ENCODE measurements at places on chromosomes 4 and X. TPM values are rescaled to one million over a fixed set of nuclear protein-coding genes. Genes with fewer than 3 reads are reported as not detected.

Gene NPY5R
- total RNA-seq: not detected

Gene G3BP2
- 144 TPM for total RNA-seq

Gene L1CAM
- 1.3 TPM for total RNA-seq

Gene CFAP99
- not detected for total RNA-seq

DNA sequence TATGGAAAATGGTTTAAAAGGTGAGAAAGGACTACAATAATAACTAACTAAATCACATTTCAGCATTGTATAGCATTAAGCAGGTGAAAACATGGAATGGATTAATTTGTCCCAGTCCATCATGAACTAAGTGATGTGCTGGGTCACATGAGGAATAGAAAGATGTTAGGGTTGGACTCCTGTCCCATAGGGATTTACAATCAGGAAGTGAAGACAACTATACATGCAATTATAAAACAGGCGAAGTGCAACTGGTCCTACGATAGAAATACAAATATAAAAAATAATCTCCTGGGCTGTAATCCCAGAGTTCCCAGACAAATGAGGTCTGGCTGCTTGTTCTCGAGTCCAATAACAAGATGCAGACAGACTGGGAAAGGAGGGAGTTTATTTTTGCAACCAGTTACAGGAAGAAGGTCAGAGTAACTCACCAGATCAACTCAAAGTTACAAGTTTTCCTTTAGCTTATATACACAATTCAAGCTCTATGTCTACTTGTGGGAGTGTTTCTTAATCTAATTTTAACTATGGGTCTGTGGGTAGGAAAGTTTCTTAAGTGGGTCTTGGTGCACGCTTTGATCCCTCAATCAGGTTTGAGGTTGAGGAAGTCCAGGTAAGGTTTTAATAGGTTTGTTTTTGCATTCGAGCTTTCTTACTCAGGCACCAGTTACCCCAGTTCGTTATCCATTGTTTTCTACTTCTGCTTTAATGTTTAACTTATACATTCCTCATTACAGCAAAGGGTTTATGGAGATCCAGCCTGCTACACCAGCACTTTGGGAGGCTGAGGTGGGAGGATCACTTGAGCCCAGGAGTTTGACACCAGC, 50.1 kb downstream of the IGFBP7 start:
- DNase-seq: no peak

DNA sequence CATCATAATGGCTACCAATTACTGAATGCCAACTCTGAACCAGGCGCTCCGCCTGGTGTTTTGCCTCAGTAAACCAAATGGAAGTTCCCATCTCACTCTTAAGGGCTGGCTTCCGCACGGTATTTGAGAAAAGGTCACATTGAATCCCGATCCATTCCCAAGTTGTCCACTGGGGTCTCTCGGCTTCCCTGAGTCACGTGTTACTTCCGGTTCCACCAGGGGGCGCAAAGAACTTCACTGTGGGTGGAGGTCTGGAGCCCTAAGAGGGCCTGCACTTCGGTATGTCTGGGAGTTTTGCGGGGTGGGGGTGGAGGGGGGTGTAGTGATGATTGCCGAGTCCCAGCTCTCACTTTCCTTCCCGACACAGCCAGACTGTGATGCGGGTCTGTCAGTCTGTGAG, 13.4 kb upstream of the NHS start:
- peak; percentile 8 for DNase-seq

DNA sequence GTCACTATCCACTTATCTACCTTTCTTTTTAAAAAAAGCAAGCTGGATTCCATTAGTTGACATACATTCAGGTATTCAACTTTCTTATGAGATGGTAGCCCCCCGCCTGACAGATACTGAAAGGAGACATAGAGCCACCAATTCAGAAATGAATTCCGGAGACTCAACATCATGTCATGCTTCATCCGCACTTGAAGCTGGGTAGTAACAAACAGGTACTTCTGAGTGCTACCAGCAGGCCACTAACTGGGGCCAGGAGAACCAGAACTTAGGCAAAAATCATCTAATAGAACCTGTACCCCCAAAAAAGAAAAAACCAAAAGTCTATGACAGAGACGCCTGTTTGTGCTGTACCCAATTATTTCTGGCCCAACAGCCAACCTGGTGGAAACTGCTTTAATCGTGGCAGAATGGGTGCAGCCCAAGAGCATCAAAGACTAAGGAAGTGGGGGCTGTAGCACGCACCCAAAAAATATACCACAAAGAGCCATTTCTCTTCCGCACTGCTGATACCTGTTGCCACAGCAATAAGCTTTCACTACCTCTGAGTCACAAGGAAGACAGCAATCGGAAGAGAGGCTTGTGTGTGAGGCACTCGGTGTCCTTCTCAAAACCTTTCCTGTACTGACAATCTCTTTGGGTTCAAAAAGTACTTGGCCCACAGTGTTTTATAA, 84.8 kb downstream of the AFAP1 start:
- DNase-seq: peak; percentile 83

DNA sequence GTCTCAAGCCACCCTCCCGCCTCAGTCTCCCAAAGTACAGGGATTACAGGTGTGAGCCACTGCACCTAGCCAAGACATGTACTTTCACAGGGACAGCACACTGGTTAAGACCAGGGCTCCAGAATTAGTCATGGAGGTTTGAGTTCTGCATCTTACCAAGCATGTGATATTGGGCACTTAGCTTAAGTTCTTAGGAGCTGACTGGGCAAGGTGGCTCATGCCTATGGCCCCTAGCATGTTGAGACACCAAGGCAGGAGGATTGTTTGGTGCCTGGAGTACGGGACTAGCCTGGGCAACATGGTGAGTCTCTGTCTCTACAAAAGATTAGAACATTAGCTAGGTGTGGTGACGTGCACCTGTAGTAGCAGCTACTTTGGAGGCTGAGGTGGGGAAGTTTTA, 2.6 kb upstream of the TMEM192 start:
- DNase-seq: no peak

DNA sequence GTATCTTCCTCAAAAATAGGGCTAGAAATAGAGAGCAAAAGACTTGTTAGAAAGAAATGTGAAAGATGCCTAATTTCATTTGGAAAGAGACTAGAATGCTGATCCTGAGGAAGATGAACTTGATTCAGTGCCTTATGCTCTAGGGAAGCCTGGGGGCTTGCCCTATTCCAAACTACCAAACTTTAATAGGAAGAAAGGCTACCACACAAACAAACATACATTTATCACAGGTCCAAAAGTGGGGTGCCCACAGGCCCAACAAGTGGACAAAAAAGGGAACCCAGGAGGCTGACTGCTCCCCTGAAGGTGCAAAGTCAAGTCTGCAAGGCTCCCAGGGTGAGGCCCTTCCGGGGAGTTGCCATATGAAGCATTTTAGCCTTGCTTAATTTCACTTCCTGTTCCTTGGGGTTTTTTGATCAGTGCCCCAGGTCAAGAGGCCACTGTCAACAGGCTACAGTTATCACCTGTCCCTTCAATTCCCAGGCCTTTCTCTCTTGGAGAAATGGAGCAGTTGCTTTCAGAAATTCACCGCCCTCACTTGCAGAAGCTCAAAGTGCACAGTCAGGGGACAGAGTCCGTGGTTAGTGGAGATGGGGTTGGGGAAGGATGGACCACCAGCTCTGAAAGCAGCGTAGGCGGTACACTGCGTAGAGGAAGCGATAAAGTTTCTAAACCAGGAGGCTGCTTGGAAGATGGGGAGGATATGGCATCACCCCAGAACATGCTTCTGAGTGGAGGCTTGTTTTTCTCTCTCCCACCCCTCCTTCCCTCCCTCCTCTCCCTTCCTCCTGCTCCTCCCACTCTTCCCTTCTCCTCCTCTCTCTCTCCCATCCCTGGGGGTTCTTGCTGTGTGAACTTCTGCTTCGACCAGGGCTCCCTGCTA, 36.4 kb downstream of the TMEM154 start:
- DNase-seq: peak; percentile 56

DNA sequence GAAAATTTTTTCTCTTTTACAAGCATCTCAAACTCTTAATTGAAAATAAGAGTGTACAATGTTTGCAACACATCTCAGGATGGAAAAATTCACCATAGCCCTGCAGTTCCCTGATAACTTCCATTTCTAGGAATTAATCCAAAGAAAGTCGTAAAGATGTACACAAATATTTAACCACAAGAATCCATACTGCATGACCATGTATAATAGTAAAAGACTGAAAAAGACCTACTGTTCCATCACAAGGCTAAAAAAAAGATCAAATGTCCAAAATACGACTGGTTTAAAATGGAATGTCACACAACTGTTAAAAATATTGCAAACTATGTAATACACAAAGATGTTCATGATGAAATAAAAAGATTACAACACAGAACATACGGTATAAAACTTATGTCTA, 32.1 kb downstream of the HUWE1 start:
- DNase-seq: no peak

- DNase-seq: no peak
These were observed 352.0 kb upstream of the GALNTL6 start for GRCh38 chr4:171461191-171461590.

- DNase-seq: no peak
These were observed 159.0 kb downstream of the CHIC2 start for GRCh38 chr4:53905276-53905940.

DNA sequence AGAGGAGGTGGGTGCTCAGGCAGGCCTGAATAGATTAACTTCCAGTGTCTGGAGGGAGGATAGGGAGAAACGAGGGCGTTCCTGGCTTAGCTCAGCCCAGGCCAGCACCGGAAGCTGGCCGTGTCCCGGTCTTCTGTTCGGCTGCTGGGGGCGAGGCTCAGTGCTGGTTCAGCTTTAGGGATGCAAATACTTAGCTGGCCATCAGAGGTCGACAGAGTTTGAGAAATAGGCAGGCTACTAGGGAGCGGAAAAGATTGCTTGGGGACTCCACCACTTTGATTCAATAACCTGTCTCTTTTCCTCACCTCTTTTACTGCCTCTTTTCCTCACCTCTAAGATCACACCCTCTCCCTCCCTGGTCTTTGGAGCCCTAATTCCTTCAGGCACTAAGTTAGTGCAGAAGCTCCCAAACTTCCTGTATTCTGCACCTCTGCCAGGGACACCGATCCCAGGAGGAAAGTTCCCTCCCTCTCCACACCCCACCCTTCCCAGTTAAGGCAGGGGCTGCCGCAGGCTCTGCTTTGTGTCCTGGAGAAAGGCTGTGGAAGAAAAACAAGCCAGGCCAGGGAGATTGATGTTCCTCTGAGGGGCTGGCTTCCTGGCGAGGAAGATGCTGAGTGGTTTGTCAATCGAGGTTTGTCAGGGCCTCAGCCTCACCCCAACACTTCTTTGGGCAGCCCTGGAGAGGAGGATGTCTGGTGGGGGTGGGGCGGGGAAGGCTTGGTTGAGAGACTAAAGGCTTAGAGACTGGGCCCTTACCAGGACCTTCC, 6.0 kb upstream of the EFNB1 start:
- peak; percentile 37 for DNase-seq

DNA sequence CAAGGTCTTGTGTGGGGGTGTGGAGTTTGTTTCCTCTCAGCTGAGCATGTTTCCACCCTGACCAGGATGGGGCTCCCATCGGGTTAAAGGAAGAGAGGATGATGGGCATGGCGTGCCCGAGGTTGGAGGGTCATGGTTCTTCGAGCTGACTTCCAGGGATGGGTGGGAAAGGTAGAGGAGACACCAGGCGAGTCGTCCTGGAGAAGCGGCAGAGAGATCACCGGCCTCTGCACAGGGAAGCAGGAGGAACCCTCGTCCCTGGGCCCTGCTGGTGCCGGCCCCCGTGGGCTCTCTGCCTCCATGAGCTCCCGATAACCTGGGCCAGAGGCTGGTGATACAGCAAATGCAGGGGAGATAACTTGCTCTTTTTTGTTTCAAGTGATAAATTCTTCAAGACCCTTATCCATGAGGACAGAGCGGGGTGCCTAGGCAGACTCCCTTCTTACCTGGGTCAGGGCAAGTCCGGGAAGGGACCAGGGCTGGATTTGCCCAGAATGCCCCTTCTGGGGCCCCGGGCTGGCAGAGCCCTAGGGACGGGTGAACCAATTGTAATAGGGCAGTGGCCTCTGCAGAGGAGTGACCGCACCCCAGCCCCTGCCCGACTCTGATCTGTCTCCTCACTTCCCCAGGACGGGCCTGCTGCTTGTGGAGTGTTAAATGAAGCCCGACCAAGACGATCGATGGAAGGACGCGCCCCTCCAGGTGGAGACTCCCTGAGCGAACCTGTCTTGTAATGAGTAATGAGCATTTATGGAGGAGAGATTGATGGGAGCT, 63.0 kb downstream of the CPZ start:
- DNase-seq: no peak
